ENCODE measurements at places on chromosomes 12 and 14. TPM values are rescaled to one million over a fixed set of nuclear protein-coding genes. Genes with fewer than 3 reads are reported as not detected.

- no peak for DNase-seq
- H3K36me3 ChIP-seq = no peaks in the 10 kb centered on the region
- peaks cover 11% of the 10 kb centered on the region for H3K4me1 ChIP-seq
- H3K4me3 ChIP-seq = no peak overlapping the region
- H3K27me3 ChIP-seq = no peaks in the 10 kb centered on the region
Observed at GRCh38 chr14:70004791-70005190, 125.6 kb downstream of the SMOC1 start.

DNA sequence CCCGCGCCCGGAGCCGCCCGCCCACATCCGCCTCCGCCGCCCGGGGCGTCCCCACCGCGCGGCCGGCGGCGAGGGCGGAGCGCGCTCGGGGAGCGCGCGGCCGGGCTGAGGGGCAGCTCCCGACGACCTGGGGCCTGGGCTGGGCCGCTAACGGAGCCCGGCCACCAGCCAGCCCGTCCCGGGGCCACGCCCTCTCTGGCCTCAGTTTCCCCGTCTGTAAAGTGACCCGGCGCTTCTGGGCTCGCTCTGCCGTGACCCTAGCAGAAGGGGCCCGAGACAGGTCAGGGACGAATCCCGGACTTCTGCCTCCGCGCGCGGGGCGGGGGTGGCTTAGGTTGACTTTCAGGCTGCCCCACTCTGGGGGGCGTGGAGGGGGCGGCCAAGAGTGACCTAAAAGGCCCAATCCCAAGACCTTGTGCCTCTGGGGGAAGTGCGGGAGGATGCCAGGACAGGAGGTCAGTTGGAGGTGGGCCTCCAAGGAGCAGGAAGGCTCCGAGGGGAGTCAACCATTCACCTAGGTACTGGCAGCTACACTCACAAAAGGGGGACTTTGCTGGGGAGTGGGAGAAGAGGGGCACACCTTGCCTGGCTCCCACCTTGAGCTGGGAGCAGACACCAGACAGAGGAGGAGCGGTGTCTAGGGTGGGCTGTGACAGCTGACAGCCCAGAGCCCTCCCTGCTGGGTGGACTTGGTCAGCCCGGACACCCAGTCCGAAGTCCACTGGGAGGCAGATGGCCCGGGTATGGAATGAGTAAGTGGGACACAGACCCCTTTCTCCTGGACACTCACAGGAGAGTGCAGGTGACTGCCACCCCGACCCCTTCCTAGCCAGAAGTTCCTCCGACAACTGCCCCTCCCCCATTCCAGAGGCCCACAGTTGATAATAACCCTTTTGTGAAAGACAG is 486 bp upstream of the AKT1 start:
- H3K27ac ChIP-seq = peak overlapping the region; percentile 77
- H3K4me1 ChIP-seq = peaks cover 54% of the 10 kb centered on the region
- peak overlapping the region; percentile 74 for H3K4me3 ChIP-seq

DNA sequence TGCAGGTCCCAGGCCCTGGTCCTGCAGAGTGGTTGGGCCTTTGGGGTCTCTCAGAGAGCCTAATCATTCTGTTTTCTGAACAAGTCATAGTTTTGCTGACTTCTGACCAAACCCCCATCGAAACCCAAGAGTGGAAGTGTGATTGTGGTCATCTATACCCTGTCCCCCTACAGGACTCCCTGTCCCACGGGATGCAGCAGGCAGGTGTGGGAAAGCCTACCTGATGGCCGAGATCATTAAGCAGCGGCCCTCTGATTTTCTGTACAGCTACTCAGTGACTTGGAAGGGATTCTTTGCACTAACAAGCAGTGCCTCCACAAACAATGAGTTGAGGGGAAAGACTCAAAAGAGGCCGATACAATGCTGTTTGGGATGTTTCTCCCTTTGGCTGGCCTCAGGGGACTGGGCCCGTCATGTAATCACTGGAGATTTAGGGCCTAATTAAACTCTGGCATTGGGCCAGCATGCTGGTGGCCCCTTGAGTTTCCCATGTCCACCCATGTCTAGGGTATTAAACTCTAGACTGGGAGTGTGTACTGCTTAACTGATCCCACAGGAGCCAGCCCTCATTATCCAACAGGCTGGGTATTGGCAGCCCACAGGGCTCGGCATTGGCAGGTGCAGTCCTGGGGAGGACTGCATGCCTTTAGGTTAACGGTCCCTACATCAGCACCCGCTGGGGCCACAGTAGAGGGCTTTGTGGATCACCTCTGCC is 192.8 kb downstream of the ZFP36L1 start:
- no peak overlapping the region for H3K27ac ChIP-seq
- no peaks in the 10 kb centered on the region for H3K36me3 ChIP-seq
- H3K27me3 ChIP-seq = no peaks in the 10 kb centered on the region
- no peak overlapping the region for H3K4me3 ChIP-seq
- no peak for DNase-seq

- H3K27ac ChIP-seq = no peak overlapping the region
- peaks cover 9% of the 10 kb centered on the region for H3K4me1 ChIP-seq
- no peaks in the 10 kb centered on the region for H3K36me3 ChIP-seq
- H3K4me3 ChIP-seq = no peak overlapping the region
Observed at GRCh38 chr12:110117956-110118685, 6.0 kb upstream of the IFT81 start.

DNA sequence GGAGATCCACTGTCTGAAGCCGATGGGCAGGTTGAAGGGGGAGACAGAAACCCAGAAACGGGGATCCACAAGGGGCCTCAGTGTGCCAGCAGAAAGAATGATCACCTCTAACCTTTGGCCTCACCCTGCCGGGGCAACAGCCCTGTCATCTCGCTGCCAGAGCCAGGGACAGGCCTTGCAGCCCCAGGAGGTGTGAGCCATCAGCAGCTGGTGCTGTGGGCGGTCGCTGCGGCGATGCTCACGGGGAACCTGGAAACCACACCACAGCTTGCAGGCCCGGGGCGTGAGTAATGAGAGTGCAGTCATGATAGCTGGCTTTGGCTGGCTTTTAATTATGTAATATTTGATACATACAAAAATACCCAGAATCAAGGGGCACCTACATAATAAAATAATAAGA is 4.7 kb upstream of the TTC7B start:
- H3K36me3 ChIP-seq = no peaks in the 10 kb centered on the region
- peaks cover 7% of the 10 kb centered on the region for H3K27me3 ChIP-seq
- no peaks in the 10 kb centered on the region for H3K4me1 ChIP-seq
- no peak for DNase-seq
- no peak overlapping the region for H3K4me3 ChIP-seq

STAB2 gene
- total RNA-seq = not detected

TOMM20L gene
- total RNA-seq = not detected

GRCh38 chr12:112979041-112979680 is 842 bp downstream of the OAS2 start:
- H3K4me1 ChIP-seq = peaks cover 54% of the 10 kb centered on the region
- H3K4me3 ChIP-seq = peak overlapping the region; percentile 96
- H3K27ac ChIP-seq = peak overlapping the region; percentile 98
- H3K27me3 ChIP-seq = no peaks in the 10 kb centered on the region
- DNase-seq = no peak
- peaks cover 29% of the 10 kb centered on the region for H3K36me3 ChIP-seq

MIA2 gene
- 27.1 TPM for total RNA-seq

LBHD2 gene
- not detected for total RNA-seq

DNA sequence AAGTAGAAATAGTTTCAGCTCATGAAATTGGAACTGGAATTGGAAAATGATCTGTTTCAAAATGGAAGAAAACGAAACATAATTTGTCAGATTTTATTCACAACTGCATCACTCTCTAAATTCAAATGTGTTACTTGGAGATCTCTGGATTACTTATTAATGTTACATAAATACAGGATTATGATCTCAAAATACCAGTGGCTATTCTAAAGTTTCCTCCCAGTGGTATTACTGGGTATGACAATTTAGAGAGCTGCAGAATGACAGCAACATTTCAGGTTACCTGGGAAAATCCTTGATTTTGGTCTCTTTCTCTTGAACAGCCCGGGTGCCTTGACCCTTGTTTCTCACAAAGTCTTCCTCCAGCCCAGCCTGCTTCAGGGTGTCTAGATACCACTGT is 14.2 kb downstream of the FAM161B start:
- no peak overlapping the region for H3K4me3 ChIP-seq
- H3K27me3 ChIP-seq = no peaks in the 10 kb centered on the region
- H3K36me3 ChIP-seq = peaks cover 66% of the 10 kb centered on the region
- H3K4me1 ChIP-seq = no peaks in the 10 kb centered on the region
- no peak overlapping the region for H3K27ac ChIP-seq
- no peak for DNase-seq

TRAFD1 gene
- 51.0 TPM for total RNA-seq

PLEKHD1 gene
- 0.24 TPM for total RNA-seq

C12orf54 gene
- total RNA-seq = not detected

DNA sequence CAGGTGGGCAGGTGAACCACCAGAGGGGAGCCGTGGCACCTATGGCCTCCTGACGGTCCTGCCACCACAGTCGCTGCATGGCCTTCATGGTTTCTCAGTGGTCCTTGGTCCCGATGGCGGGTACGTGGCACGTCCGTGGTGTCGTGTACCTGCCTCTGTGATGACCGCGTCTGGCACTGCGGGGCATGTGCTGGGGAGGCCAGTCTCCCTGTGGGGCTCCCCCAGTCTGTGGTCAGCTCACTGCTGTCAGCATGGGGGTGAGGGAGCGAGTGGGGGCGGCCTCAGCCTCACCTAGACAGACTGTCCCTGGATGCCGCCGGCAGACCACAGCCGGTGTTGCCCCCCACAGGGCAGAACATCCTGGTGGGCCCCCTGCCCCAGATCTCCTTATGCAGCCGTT is 267.2 kb downstream of the SEC23A start:
- no peaks in the 10 kb centered on the region for H3K27me3 ChIP-seq
- no peak overlapping the region for H3K4me3 ChIP-seq
- no peak for DNase-seq
- no peaks in the 10 kb centered on the region for H3K4me1 ChIP-seq
- no peaks in the 10 kb centered on the region for H3K36me3 ChIP-seq
- H3K27ac ChIP-seq = no peak overlapping the region

PRR4 gene
- 0.98 TPM for total RNA-seq

DNA sequence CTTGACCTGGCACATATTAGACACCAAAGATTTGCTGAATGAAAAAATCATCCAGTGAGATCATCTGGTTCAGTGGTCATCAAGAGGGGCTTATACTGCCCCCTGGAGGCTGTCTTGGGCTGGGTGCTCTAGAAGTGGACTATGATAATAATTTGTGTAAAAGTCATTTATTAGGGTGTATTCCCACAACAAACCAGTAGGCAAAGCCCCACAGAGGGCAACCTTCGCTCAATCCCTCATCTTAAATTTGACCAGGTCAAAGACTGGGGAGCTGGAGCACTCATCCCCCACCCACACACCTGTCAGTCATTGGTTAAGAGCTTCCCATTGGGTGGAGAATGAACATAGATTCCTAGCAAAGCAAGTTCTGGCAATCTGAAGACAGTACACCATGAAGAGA is 20.0 kb upstream of the FICD start:
- H3K27me3 ChIP-seq = peaks cover 36% of the 10 kb centered on the region
- H3K27ac ChIP-seq = no peak overlapping the region
- H3K4me3 ChIP-seq = no peak overlapping the region
- no peaks in the 10 kb centered on the region for H3K36me3 ChIP-seq
- no peaks in the 10 kb centered on the region for H3K4me1 ChIP-seq

TAS2R42 gene
- not detected for total RNA-seq

RFX4 gene
- total RNA-seq = not detected

SP1 gene
- 99.2 TPM for total RNA-seq

GRCh38 chr14:37118673-37119366 is 53.6 kb downstream of the SLC25A21 start:
- H3K27ac ChIP-seq = no peak overlapping the region
- DNase-seq = no peak
- H3K4me3 ChIP-seq = no peak overlapping the region
- no peaks in the 10 kb centered on the region for H3K36me3 ChIP-seq

DNA sequence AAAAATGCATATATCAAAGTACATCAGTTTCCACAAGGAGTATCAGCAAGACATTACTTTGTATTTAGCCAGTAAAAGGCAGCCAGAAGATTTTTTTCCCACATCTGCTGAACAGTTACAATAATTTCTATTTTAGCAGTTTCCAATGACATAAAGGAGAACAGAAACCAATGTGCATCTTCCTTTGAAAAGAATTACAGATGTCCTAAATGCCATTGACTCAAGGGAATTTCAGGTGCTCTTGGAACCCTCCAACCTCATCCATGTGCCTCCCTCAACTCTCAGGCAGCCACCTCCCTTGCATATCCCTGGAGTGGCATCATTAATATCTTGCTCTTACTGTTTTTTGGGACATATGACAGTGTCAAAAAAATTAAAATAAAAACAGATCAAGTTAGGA is 62.2 kb upstream of the ST8SIA1 start:
- no peak for DNase-seq
- H3K4me1 ChIP-seq = peaks cover 3% of the 10 kb centered on the region
- no peak overlapping the region for H3K4me3 ChIP-seq
- H3K27ac ChIP-seq = no peak overlapping the region
- H3K27me3 ChIP-seq = peaks cover 10% of the 10 kb centered on the region

DNA sequence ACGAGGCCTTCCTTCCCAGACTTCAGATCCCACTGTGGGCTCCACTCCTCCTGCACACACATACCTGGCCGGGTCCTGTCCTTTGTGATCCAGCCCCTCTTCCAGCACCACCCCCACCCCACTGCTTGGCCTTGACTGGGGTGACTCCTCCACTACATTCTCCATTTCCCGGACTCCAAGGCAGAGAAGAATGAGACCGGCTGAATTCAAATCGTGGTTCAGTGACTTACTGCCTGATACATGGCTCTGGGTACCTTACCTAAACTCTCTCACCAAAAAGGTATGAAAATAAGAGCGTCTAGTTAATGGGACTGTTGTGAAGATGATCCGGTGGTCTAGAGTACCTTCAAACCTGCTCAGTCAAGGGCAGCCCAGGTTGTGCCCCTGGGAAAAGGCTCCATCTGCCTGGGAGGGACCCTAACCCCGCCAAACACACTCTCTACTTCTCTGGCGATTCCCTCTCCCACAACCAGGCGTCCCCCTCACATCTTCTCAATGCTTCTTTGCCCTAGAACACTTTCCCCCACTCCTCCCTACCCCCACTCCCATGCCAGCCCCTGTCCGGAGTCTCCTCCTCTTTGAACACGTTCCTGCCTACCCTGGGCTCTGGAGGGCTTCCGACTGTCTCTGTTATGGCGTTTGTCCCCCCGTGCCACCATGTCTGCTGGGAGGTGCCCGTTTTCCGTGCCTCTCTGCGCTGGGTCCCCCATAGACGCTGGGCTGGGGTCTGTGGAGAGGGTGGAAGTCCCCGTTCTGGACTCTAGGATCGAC is 1.5 kb upstream of the ZBTB42 start:
- peaks cover 50% of the 10 kb centered on the region for H3K4me1 ChIP-seq
- DNase-seq = no peak
- peak overlapping the region; percentile 73 for H3K4me3 ChIP-seq
- H3K27me3 ChIP-seq = no peaks in the 10 kb centered on the region

DNA sequence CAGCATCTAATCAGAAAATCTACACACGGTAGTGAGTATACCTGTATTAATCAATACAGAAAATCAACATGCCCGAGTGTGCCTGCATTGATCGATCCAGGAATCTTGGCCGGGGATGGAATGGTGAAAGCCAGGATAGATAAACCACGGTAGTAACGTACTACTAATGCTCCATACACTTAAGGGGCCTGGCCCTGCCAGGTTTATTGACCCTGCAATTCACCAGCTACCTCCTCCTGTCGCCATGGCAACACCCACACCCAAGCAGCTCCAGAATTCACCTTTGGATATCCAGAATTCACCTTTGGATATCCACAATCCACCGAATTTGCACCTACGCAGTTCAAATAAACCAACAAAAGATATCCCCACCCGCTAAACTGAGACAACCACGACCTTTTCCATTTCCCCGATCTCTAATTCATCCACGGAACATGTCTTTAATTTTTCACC is 14.8 kb upstream of the CALM1 start:
- H3K4me3 ChIP-seq = no peak overlapping the region
- no peaks in the 10 kb centered on the region for H3K36me3 ChIP-seq
- no peak for DNase-seq
- no peaks in the 10 kb centered on the region for H3K4me1 ChIP-seq
- no peaks in the 10 kb centered on the region for H3K27me3 ChIP-seq
- no peak overlapping the region for H3K27ac ChIP-seq
